ENCODE measurements at places on chromosomes 6 and 20. TPM values are rescaled to one million over a fixed set of nuclear protein-coding genes. Genes with fewer than 3 reads are reported as not detected.

Gene SYNJ2
- total RNA-seq: 26.8 TPM

Gene PROKR2
- total RNA-seq: not detected

Gene RHAG
- total RNA-seq: 0.52 TPM

Gene BEND3
- 5.7 TPM for total RNA-seq

Gene RPRD1B
- 30.5 TPM for total RNA-seq

Gene C6orf141
- total RNA-seq: 70.0 TPM

Gene PACRG
- 3.2 TPM for total RNA-seq

Gene ZSCAN23
- 3.8 TPM for total RNA-seq

Measured in mucosa of gallbladder (tissue), 1 donor.